Activated T-helper 2 cell treated with anti-CD3 and anti-CD28 coated beads, Interferon-gamma antibody, Interleukin-2, Interleukin-4, amounts not matched to agents 10 μg/mL and 5 μg/mL and 100 μg/mL, durations not matched to agents 14 hours and 24 hours and 36 hours (primary cell): ENCODE measurements at places on chromosomes 5 and 9. TPM values are rescaled to one million over a fixed set of nuclear protein-coding genes. Genes with fewer than 3 reads are reported as not detected.

SKIC3 gene
- total RNA-seq = 60.2 and 61.6 TPM in 2 replicates

PLCXD3 gene
- total RNA-seq = not detected in 2 replicates

DNA sequence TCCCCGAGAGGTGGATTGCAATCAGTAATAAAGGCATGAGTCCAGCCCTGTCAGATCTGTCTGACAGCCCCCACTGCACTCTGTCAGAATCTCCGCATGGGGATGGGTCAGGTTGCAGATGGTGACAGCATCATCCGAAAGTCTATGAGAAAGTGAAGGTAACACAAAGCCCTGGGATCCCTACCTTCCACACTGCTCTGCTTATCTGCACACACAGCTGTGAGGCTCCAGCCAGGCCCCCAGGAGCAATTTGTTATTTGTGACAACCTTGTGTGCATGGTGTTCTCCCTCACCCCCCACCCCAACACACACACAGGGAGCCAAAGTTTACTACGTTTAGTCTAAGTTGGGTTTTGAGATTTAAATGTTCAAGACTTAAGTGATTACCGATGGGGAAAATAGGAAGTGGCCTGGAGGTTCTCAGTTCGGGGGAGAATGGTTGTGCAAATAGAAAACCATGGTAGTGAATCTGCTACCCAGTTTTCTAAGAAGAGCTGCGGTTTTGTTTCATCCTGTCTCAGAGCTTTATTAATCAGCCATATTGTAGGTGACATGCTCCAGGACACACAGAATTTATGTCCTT is 92.7 kb downstream of the SV2C start:
- no peak for DNase-seq

GRCh38 chr5:11143456-11144267 is 382.6 kb upstream of the DAP start:
- no peak for DNase-seq

DNA sequence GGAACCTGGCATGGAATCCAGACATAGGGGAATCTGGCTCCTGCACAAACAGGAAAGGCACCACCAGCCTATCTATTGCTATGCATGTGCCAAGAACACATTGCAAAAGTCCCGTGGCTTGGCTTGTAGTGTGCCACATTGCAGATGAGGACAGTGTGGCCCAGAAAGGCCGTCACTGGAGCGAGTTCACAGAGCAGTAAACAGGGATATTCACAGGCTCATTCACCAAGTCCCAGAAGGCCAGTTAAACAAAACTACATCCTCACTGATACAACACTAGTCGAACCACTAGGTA is 39.6 kb upstream of the TRIM32 start:
- no peak for DNase-seq

- DNase-seq = no peak
These were observed 17.4 kb downstream of the TMOD1 start for GRCh38 chr9:97518909-97519307.

DNA sequence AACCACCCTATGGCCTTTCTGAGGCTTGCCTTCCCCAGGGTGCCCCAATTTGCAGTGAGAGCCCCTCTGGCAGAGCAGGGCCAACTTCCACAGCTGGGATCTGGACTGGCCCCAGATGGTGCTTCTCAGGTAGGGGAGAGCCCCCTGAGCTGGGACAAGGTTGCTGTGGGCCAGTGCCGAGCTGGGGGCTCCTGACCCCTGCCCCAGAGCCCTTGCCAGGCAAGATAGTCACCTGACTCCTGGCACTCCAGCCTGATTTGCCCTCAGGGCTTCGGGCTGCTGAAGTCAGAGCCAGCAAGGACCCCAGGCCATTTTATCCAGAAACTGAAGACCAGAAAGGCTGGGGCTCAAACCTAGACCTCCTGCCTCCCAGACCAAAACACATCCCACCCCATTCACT is 33.4 kb upstream of the AKNA start:
- DNase-seq = no peak

GRCh38 chr5:132176987-132177386 is 50.7 kb downstream of the P4HA2 start:
- no peak for DNase-seq

DNA sequence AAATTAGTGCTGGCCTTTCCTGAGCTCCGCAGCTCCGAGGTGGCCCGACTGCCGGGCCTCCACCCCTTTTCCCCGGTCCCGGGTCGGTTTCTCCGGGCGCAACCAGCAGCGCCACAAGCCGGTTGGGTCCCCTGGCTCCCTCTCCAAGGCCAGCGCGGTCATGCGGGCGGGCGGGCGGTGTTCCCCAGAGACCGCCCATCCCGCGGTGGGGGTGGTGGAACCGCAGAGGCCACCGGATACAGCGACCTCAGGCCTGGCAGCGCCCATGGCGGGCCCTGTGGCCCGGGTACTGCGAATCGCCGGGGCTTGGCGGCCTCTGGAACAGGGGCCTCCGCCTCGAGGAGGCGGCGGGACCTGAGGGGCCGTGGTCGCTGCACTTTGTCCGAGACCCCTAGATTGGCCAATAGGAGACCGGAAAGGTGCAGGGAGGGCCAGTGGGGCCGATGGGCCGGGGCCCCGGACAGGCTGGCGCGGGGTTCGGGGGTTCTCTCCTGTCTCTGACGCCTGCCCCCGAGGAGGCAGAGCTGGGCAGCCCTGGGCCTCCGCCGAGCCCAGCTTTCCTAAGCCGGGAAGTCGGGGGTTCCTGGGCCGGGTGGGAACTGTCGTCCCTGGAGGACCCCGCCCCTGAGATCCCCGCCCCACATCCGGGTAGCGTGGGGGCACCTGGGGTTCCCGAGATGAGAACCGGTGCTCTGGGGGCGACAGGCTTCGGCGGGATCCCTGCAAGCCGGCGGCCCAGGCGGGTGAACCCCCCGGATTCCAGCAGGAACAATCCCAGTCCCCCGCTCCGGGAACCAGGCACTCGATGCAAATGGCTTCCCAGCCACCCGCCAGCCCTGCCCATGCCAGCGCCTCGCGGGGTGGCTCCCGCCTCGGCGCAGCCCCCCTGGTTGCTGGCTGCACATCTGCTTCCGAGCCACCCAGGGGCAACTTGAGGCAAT is 293.9 kb downstream of the ZSWIM6 start:
- no peak for DNase-seq
